ENCODE measurements at places on chromosomes 13 and 19.

GRCh38 chr13:85469320-85469719, 329.9 kb downstream of the SLITRK6 start:
- DNase-seq, result no peak

DNA sequence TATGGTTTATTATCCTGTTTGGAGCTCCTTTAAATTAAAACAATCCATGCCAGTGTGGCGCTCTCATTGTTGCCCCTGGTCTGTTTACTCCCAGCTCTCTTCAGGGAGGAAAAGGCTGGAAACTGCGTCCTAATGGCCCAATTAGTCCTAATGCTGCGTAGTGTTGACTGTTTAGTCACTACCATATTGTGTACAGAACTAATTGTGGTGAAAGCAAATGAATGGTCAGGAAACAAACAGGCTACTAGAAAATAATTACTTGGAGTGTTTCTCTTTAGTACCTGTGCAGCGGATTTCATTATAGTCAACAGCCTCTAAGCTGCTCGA, 54.5 kb upstream of the MTIF3 start:
- no peak for DNase-seq

DNA sequence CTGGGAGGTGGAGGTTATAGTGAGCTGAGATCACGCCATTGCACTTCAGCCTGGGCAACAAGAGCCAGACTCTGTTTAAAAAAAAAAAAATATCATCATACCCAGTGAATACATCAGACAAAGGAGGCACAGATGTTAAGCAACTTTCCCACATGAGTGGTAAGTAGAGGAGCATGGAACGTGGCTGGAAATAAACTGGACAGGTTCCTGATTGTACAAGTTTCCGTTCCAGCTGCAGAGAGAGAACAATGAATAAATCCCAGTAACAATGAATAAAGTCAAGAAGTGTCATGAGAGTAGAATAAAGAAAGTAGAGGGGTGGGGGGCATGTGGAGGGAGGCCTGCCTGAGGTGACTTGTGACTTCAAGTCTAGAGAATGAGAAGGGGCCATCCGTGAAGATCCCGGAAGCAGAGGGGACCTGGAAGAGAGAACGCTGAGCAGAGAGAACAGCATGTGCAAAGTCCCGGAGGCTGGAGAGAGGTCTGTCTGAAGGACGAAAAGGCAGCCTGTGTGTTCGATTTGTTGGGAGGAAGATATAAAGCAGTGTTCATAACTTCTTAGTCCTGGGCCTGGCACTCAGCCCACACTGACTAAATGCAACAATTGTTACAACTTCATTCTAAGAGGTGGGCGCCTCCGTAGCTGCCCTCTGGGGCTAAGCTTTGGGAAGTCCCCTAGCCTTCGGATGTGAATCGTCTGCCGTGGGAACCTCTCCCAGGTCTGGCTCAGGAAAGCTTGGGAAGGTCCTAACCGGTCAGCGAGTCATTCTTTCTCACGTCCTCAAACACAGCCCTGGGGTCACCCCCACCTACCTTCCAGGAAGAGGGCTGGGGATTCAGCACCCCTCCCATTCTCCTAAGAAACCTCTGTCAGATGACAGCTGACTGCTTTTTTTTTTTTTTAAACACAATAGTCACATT, 15.3 kb upstream of the ARHGEF18 start:
- DNase-seq, result no peak

- DNase-seq, result no peak
These were observed 1.7 kb downstream of the MPV17L2 start for GRCh38 chr19:18194554-18195238.

DNA sequence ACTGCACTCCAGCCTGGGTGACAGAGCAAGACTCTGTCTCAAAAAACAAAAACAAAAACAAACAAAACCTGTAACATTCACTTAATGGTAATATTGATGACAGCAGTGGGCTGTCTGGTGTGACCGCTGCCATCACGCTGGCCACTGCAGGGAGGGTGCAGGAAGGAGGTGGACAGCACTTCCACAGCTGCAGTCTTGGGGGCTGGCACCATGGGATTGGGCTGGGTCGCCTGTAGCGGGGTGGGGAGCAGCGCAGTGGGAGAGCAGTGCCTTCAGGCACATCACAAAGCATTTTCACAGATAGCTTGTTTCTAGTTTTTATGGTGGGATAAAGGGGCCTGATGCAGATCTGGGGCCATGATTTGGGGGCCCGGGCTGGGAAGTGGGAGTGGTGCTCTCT, 5.3 kb downstream of the IGFL4 start:
- no peak for DNase-seq

DNA sequence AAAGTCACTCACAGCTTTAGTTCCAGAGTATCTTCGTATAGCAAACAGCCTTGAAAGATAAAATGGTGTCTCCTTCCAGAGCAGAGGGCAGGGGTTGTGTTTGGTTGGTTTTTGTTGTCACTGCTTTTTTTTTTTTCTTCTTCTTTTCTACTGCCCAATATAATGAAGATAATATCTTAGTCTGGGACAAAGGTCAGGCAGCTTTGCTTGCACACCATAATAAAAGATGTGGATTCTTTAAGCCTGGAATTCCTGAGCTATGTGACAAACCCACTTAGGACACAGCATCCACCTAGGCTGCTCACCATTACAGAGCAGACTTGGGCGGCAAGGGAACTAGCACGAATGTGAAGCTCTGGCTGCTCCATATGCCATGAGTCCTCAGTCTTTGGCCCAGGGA, 165.6 kb upstream of the MIR17HG start:
- DNase-seq, result no peak

DNA sequence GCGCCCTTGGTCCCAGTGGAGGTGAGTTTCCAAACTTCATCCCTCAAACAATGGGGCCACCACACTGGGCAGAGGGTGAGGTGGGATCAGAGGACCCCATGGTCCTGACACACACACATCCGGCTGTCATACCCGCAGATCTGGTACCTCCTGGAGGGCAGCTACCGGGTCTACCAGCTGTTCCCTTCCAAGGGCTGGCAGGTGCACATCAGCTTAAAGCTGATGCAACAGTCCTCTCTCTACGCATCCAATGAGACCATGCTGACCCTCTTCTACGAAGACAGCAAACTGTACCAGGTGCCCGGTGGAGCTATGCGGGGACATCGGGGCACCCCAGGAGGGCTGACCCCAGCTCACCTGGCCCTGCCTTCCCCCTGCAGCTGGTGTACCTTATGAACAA, 14.0 kb upstream of the PSMD8 start:
- DNase-seq, result no peak

GRCh38 chr19:49590971-49591730, at the start of gene PRR12:
TSS of gene PRR12 (plus strand) at chr19:49591182. CDS start at chr19:49591655, 473 bp downstream.
- DNase-seq, result peak; percentile 63

DNA sequence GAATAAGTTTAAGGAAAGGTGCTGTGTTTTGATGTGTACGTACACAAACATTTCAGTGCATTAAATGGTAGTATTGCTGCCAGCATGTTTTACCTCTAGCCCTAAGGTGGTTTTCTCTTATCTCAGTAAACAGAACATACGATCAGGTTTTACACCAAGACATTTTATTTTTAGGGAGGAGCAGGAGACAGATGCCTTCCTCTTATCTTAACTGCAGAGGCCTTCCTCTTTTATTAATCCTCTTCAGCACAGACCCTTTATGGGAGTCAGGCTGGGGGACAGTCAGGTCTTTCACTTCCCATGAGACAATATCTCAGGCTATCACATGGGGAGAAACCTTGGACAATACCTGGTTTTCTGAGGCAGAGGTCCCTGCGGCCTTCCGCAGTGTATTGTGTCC, 14.9 kb upstream of the ZNF611 start:
- no peak for DNase-seq

DNA sequence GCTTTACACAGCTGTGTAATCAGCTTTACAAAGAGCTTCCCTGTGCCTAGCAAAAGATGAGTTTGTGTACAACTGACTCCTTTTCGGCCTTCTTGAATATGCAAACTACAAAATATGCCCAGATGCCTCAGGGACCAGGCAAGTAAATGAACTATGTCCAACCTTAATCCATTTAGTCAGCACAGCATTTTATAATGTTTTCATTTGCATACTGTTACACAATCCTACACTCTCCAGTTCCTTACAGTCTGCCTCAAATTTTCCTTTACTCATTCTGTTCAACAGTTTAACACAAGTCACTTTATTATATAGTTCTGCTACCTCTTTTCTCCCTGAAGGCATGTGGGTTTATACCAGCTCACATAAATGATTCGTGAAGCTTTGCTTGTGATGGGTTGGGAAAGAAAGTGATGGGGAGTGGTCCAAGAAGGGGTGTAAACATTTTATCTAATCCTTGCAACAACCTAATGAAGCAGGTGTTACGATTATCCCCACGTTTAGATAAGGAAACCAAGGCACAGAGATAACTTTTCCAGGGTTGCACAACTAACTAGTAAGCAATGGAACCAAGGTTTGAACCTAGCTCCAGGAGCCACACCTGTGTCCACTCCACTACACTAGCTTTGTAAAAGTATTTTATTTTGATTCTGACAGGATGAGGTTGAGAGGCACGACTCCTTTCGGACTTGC, 3.3 kb upstream of the USP12 start:
- no peak for DNase-seq

- no peak for DNase-seq
These were observed 460.0 kb downstream of the COG6 start for GRCh38 chr13:40115426-40115825.

DNA sequence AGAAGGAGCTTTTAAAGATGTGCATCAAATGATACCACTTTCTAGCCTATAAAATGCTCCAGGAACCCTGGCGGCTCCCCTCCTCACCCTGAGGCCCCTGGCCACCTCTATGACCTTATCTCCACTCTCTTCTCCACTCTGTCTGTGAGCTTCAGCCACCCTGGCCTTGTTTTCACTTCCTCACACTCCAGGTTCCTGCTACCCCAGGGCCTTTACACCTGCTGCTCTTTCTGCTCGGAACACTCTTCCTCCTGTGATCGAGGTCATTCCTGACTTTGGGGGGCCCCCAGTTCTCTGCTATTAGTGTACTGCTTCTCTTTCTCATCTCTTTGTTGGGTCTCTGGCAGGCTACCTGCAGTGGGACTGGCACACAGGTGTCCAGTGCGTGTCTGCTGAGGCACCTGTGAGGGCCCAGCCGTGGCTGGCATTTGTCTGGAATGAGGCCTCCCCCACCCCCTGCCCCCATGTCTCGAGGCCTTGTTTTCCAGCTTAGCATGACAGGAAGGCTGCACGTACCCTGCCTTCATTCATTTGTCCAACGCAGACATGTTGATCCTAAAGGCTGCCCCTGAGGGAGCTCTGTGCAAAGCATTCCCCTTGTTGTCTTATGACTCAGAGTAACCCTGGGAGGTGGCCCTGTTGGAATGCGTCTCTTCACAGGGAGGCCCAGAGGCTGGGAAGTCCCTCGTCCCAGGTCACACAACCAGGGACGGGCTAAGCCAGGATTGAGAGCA, 2.3 kb downstream of the DDA1 start:
- DNase-seq, result no peak

GRCh38 chr13:74003374-74003773, 130.8 kb downstream of the KLF12 start:
- DNase-seq, result no peak

- DNase-seq, result no peak
These were observed 52.8 kb downstream of the COL4A2 start for GRCh38 chr13:110359840-110360301.

DNA sequence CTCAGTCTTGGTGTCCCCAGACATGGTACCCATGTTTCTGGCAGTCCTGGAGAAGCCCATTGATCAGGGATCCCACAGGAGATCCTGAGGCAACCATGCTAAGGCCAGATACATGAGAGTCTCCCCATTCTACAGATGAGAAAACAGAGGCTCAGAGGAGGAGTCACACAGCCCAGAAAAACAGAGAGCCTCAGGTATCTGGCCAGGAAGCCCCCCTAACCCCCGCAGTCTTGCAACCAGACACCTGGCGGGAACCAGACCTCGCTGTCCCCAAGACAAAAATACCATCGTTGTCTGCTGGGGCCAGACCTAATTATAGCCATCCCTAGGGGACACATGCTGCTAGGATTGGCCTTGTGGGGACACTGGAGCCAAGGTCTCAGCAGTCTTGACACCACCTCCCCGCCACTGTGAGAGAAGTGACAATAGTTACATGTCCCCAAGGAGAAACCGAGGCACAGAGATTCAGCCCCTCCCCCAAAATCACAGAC, 1.6 kb upstream of the PDE4C start:
- DNase-seq, result no peak

DNA sequence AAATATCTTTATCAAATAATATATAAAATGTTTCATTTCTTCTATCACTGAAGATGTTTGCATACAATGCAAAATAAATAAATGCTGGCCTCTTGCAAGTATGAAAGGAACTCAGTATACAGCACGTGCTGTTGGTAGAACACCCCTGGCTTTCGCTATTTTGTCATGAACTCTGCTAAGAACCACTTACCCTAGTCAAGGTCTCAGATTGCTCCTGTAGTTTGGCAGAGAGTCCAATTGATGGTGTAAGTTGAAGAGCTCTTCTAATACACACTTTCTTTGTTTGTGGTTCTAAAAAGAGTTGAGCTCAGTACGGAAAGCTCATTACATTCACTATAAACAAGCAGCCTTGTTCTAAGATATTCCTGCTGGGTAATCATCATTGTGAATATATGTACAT, 1258.9 kb downstream of the EFNB2 start:
- DNase-seq, result no peak

GRCh38 chr13:42380420-42381164, 108.6 kb downstream of the AKAP11 start:
- no peak for DNase-seq

GRCh38 chr19:2970201-2970835, 7.0 kb upstream of the TLE6 start:
- no peak for DNase-seq

DNA sequence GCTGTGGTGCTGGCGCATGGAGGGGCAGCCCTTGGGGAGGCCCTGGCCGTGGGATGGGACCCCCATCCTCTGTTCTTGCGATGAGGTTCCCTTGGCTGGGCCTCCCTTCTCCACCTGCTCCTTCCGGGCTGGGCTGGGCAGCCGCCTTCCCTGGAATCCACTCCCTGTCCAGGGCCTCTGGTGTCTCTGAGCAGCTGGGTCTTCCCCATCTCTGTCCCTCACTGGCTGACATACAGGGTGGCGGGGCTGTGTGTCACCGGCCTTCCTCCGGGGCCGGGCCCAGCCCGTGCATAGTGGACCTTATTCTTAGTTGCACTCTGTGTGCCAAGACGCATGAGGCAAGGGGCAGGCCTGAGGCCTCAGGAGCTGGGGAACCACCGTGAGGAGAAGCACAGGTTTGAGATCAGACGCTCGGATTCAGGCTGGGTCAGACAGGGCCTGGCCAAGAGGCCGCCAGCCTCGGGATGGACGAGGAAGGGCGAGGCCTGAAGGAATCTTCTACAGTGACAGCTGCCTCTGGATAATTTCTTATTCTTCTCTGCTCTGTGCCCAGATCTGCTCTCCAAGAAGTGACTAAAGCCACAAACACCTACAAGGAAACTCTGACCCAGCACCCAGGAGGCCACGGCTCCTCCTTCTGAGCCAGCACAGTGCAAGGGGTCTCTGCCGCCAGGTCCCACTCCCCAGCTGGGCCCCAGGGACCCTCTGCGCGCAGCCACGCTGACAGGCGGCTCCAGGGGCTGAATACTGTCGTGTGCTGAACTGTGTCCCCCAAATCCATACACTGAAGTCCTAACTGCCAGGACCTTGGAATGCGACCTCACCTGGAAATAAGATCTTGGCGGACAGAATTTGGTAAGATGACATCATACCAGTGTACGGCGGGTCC, 11.0 kb downstream of the SGTA start:
- no peak for DNase-seq

- no peak for DNase-seq
These were observed 107.7 kb upstream of the C1QTNF9B start for GRCh38 chr13:24004971-24005370.

Measured in right kidney (tissue), 9 donors.